Activated naive CD4-positive, alpha-beta T cell treated with anti-CD3 and anti-CD28 coated beads for 36 hours (primary cell): ENCODE measurements at places on chromosomes 12 and 14. TPM values are rescaled to one million over a fixed set of nuclear protein-coding genes. Genes with fewer than 3 reads are reported as not detected.

DNA sequence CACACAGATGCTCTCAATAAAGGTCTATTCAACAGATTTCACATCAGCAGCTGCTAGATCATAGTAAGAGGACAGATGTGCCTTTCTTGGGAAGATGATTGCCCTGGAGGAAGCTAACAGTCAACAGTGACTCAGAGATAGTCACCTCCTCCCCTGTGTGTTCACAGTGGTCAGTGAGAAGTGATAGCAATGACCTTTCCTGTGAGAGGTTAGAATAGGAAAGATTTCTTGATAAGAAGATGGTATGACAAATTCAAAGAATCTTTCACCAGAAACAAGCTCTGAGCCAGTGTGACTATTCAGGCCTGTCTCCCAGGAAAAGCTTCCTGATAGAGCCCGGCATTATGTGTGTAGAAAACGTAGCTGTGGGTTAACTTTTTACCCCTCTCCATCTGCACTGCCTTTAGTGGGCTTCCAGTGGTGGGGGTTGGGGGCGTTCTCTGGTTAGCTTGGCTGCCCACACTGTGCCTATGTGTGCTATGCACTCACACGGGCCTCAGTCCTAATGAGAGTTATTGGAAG is 66.4 kb upstream of the ARHGAP5 start:
- DNase-seq: no peak

GRCh38 chr14:65910108-65910786 is 497.7 kb downstream of the FUT8 start:
- DNase-seq: no peak

- DNase-seq: no peak
Measured at GRCh38 chr14:55901291-55901690, 216.9 kb upstream of the PELI2 start.

- peak; percentile 87 for DNase-seq
Measured at GRCh38 chr12:103928682-103929045, 1.5 kb upstream of the HSP90B1 start.

GRCh38 chr14:32336702-32337101 is 7.6 kb downstream of the AKAP6 start:
- DNase-seq: no peak

- no peak for DNase-seq
Measured at GRCh38 chr12:10395390-10395998, 5.7 kb upstream of the KLRK1 start.

- DNase-seq: no peak
Measured at GRCh38 chr14:87966816-87967215, 26.2 kb downstream of the GALC start.

DNA sequence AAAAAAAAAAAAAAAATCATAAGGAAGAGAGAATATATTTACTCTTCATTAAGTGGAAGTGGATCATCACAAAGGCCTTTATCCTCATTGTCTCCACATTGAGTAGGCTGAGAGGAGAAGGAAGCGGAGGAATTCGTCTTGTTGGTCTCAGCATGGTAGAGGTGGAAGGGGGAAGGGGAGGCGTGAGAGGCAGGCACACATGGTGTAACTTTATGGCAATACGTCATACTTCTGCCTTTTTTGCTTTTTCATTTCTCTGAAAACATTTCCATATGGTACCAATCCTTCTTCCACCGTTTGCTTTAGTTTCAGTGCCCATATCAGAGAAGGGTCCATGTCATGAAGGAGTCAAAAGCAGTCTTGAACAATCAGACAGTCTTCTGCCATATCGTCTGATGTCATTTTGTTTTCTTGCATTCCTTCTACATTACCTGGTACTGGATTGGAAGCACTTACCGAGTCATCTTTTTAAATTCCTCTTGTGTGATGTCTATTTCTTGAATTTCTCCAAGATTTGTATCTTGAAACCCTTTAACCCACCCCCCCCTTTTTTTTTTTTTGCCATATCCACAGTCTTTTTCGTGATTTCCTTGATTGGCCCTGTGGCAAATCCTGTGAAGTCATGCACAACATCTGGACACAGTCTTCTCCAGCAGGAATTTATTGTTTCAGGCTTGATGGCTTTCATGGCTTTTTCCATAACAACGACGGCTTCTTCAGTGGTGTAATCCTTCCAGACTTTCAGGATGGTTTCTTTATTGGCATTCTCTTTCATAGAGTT is 8.9 kb downstream of the FUT8 start:
- no peak for DNase-seq

- DNase-seq: peak; percentile 6
Measured at GRCh38 chr14:30214461-30215090, 286.9 kb upstream of the PRKD1 start.

DNA sequence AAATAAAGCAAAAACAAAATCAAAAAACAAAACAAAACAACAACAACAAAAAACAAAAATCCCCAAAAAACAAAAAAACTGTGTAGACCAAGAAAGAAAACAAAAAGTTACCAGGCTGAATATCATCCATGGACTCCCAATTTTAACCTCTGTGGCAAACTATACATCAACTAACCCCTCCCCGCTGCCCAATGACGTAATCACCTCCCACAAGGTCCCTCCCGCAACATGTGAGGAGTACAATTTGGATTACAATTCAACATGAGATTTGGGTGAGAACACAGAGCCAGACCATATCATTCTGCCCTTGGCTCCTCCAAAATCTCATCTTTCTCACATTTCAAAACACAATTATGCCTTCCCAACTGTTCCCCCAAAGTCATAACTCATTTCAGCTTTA is 179.8 kb downstream of the DERA start:
- DNase-seq: no peak

GRCh38 chr14:84409435-84409834 is 1120.5 kb upstream of the FLRT2 start:
- DNase-seq: no peak

- DNase-seq: no peak
Measured at GRCh38 chr12:57625261-57626032, 7.6 kb downstream of the B4GALNT1 start.

DNA sequence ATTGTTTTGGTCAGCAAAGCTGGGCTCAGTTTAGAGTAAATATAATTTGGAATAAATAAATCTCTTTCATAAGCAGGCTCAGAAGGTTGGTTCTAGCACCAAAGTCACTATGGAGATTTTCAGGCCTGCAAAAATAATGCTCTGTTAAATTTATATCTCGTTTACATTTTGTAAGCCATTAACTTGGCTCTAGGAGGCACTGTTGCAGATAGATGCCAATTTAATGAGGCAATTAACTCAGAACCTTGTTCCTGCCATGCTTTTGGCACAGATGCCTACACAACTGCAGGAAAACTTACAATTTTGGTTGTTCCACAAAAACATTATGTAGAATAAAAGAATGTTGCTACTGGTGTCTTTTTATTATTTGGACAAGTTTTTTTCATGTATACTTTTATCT is 428.1 kb downstream of the FLRT2 start:
- DNase-seq: no peak

- DNase-seq: peak; percentile 25
Measured at GRCh38 chr12:116880817-116881324, 370 bp downstream of the HRK start.

DNA sequence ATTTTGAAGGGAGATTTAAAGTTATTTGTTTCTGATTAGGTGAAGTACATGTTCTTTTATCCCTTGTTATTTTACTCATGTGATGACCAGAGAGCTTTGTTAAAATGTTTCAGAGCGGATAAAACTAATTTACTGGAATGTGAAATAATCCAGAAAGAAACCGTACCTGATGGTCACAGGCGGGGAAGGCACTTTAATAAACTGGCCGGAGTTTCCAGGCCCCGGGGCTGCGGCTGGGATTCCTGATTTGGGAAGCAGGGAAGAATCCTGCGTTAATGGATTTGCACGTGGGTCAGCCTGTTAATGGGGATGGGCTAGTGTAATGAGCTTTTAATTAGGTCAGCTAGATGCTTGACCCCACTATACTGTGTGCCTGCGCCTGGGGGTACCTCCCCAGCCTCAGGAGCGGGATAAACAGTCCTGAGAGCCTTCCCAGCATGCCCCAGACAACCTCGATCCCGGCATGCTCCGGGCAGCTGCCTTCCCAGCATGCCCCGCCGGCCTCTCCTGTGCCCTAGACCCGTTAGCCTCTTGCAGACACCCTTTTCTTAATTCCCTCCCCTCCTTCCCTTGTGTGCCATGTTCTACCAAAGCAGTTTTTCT is 208.6 kb upstream of the CDKN3 start:
- DNase-seq: no peak

DNA sequence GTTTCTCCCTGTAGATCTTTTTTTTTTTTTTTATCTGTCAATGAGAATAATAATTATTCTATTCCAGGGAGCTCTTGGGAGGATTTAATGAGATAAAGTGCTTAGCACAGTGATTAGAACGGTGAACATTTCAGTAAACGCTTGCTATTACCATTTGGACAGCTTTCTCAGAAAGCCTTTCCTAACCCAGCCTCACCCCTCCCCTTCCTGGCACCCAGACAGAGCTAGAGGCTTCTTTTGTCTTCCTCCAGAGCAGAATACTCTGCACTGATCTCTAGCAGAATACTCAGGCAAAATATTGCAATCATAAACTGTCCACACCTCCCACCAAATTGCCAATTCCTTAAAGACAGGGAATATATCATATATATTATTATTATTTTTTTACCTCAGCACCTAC is 66.6 kb downstream of the ERGIC2 start:
- DNase-seq: no peak

GRCh38 chr14:37889087-37889486 is 293.7 kb downstream of the TTC6 start:
- DNase-seq: no peak

DNA sequence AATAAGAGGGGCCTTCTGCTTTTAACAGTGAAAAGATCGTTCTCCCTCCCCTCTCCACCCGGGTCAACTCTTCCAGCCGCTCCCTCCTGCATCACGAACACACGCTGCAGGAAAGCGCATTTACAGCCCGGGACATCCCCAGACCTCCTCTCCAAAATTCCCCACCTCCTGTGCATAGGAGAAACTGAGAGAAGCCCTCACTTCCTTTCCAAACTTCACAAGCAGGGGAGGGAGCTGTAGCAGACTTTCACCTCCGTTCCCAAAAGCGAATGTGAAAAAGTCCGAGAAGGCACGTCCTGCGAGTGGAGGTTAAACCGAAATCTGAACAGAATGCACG is 513 bp downstream of the BCAT1 start:
- peak; percentile 64 for DNase-seq

- DNase-seq: no peak
Measured at GRCh38 chr12:89439941-89440340, 84.7 kb downstream of the GALNT4 start.

The POTEM gene
- not detected for total RNA-seq

The ACVRL1 gene
- total RNA-seq: not detected

The SLC39A5 gene
- total RNA-seq: 1.8 TPM

The HSPB8 gene
- not detected for total RNA-seq

The PSMB5 gene
- 120 TPM for total RNA-seq

The TGFB3 gene
- 3.6 TPM for total RNA-seq

The TMEM229B gene
- total RNA-seq: 0.64 TPM

The AVPR1A gene
- total RNA-seq: not detected

The VRTN gene
- not detected for total RNA-seq

The CARMIL3 gene
- 0.99 TPM for total RNA-seq

The C12orf56 gene
- total RNA-seq: not detected

The TAS2R13 gene
- 0.17 TPM for total RNA-seq

The BDKRB2 gene
- total RNA-seq: 0.10 TPM
